ENCODE measurements at places on chromosomes 3 and 15. TPM values are rescaled to one million over a fixed set of nuclear protein-coding genes. Genes with fewer than 3 reads are reported as not detected.

DNA sequence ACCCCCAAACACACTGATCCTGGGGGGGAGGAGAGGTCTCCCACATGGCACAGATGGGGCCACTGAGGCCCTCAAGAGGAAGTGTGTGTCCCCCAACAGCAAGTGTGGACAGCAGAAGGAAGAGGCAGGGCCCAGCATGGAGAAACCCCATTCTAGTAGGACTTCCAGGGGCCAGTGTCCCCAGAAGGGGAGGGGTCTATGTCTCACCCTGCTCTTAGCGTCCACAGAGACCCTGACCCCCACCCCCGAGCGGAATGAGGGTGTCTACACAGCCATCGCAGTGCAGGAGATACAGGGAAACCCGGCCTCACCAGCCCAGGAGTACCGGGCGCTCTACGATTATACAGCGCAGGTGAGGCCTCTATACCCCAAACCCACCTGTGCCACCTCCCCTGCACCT, 35.3 kb downstream of the TSPAN3 start:
- DNase-seq = peak; percentile 12

DNA sequence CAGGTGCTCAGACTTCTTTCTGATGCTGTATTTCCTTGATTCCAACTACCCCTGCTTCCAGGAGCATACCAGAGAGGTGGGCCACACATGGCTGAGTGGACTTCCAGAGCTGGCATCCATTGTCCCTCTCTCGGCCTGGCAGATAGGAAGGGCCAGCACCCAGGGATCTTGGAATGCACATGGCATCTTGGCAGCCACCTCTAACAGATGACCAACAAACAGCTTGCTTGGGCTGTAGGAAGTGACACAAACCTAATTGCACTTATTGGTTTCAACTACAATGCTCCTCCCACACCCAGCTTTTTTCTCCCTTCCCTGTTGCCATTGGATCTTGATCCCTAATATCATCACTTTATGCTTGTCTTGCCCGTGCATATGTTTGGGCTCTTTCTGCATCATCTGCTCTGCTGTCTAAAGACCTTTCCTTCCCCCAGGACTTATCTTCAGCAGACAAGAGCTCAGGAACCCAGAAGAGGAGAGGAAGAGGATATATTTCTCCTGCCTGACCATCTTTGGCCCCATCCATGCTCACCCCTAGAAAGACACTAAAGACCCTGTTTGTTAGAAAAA, 294.6 kb downstream of the NTRK3 start:
- no peak for DNase-seq

DNA sequence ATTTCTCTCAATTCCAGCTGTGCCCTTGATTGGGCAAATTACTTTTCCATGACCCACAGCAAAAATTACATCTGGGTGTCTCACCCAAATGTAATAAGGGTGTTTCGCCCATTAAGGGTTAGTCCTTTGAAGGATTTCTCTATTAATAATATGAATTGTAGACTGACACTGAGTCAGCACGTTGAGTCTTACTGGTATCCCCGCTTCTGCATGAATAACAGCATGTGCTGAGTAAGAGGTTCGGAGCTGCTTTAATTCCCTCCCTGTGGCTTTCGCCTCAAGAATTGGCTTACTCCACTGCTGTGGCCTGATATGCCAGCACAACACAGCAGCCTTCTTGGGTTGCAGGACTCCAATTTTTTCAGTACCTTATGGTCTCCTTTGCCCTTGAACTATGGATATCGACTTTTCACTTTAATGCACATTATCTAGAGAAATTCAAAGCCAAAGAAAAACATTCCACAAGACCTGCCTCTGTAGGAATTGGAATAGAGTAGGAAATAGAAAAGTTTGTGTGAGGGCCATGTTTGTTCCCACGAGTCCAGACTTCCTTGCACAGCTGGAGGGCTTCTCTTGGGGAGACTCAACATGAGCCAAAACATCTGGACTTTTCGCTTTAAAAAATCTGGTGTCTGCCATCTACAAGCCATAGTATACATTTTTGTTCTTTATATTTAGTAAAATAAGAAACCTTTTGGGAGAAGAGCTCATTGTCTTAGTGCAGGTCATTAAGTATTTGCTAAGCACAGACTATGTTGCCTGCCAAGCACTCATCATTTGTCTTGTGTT, 20.7 kb upstream of the ERC2 start:
- no peak for DNase-seq

GRCh38 chr15:94704946-94705345, 473.6 kb downstream of the MCTP2 start:
- no peak for DNase-seq

DNA sequence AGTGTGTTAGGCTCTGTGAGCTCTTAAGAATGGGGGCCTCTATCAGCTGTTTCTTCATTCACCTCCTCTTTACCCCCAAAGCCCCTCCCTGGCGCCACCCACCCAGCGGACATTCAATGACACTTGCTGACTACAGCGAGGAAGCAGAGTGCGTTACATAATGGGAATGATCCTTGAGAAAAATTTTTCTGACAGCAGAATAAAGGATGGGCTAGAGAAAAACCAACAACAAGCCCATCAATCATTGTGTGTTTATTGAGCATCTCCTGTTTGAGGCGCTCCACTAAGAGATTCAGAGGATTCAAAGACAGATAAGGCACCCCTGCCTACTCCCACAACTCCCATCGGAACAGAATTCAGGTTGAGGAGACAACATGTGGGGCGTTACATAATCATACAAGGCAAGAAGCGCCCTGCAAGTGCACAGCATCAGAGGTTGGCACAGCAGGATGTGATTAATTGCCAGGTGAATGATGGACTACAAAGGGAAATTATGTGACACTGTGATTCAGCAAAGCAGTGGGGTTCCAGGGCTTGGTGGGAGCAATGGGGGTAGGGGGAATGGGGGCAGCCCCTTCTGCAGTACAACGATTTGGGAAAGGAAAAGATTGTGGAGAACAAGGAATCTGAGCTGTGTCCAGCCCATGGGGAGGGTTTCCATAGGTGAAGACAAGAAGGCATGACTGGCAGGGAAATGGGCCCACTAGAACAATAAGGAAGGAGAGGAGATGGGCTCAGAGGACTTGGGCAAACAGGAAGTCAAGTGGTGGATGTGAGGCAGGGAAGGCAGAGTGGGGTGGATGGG, 141.3 kb upstream of the ATP2B2 start:
- DNase-seq = no peak

GRCh38 chr3:22228705-22229104, 477.7 kb upstream of the ZNF385D start:
- no peak for DNase-seq

- DNase-seq = no peak
Observed at GRCh38 chr3:164194842-164195241, 883.5 kb downstream of the SI start.

DNA sequence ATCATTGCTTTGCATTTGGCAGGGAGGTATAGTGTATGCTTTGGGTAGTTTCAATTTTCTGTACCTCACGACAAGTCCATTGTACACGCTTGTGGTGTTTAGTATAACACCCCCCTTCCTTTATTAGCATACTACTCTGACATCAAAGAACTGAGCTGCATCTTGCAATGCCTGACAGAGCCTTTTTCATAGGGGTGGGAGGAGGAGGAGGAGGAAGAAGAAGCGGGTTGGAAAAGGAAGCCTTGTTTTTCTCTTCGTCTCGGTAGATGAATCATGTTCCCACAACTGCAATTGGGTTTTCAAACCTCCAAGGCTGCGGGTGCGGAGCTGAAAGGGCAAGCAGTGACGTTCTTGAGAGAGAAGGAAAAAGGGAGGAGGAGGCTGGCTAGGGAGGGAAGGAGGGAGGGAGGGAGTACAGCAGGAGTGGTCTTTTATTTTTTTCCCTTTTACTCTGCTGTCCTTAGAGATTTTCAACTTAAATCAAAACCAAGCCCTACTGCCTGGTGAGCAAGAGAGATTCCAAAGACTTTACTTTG, 175.7 kb downstream of the KLHL25 start:
- DNase-seq = peak; percentile 85

Gene TUSC7
- polyA plus RNA-seq = 24.0 TPM

Gene CLSTN2
- 3.1 TPM for polyA plus RNA-seq

DNA sequence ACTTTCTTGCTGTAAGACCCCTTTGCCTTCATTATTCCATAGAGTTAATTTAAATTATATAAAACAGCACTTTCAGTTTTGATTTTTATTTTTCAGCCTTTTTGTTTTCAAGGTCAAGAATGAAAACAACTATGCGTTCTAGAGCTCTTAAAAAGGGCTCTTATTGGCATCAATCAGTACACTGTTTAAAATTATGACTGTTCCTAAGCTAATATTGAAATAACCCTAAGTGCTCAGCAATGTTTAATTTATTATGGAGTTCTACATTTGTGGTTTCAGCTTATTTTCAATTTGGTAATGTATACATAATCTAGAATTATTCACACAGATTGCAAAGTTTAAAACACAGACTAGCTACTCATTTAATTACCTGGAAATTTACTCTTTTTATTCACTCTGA, 179.4 kb downstream of the MBNL1 start:
- no peak for DNase-seq

DNA sequence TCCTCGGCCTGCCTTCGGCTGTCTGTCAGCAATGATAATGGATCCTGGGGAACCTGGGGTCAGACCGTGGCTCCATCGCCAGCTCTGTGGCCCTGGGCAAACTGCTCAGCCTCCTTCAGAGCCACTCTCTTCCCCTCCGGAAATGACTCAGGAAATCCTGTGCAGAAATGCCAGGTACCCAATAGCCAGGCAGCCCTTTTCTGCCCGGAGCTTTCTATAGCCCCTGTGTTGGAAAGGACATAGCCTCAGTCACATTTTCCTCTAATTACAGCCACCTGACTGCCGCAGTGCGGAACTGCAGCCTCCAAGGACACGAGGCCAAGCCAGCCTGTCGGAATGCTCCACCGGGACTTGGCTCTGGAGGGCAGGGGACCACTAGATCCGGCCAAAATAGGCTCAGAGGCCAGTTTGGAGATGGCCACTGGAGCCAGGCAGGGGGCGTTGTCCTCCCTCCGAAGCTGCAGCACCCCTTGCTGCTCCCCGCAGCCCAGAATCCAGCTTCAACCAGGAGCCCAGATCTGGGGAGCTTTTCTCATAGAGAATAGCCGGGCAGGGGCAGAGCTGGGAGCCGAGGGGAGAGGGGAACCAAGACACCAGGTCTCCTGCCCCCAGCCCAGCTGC, 11.6 kb upstream of the ZXDC start:
- peak; percentile 51 for DNase-seq

DNA sequence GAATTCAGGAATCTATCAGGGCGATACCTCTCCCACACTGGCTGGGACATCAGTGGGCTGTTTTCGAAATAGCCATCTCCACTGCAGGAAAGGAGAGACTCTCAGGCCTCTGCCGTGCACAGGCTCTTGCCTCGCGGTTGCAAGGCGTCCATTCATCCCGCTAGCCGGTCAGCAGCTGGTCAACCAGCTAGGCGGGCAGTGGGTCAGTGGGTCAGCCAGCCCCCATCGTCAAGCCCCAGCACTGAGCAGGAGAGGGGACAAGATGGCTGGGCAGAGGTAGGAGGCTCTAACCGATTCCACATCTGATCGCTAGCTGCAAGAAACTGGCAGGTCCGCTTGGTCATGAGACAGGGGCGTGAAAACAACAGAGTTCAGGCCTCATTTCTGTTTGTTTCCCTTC, 45.1 kb downstream of the MUC4 start:
- peak; percentile 6 for DNase-seq

Gene AMIGO3
- 3.0 TPM for polyA plus RNA-seq

Gene FAM43A
- 7.5 TPM for polyA plus RNA-seq

Gene PIGB
- polyA plus RNA-seq = 12.8 TPM

- DNase-seq = no peak
Observed at GRCh38 chr3:192010490-192010889, 549.5 kb downstream of the PYDC2 start.

Data from testis (tissue), 5 donors.